ENCODE measurements at places on chromosomes 1 and 21. TPM values are rescaled to one million over a fixed set of nuclear protein-coding genes. Genes with fewer than 3 reads are reported as not detected.

DNA sequence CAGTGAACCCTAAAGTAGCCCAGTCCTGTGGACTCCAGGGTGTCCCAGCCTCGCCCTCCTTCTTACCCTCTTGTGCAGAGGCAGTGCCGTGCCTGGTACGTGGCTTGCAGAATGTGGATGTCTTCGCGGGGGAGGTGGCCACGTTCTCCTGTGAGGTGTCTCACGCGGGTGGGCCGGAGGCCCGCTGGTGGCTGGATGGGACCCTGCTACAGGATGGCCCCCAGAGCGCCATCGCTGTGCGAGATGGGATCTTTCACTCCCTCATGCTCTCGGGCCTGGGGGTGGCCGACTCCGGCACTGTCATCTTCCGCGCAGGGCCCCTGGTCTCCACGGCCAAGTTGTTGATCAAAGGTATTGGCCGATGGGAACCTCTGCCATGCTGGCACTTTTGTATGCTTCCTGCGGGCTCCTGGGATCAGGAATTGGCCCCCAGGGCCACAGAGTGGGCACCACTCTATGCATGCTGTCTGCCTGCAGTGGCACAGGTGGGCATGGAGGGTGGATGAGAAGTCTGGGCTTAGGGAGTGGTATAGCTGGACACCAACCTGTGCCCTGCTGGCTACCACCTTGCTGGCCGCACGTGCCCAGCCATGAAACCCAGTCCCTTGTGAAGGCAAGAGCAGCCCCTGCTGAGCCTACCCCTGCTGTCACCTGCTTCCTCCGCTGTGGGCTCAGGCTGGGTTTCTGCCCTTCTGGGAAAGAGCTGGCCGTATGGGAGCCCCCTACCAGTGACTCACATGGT is 92.9 kb downstream of the TRIM11 start:
- no peak for DNase-seq

GRCh38 chr1:30403726-30404125 is 319.7 kb downstream of the MATN1 start:
- no peak for DNase-seq

GRCh38 chr1:196545222-196545621 is 63.0 kb downstream of the KCNT2 start:
- no peak for DNase-seq

- no peak for DNase-seq
Measured at GRCh38 chr21:34814529-34814951, 145.7 kb downstream of the CLIC6 start.

DNA sequence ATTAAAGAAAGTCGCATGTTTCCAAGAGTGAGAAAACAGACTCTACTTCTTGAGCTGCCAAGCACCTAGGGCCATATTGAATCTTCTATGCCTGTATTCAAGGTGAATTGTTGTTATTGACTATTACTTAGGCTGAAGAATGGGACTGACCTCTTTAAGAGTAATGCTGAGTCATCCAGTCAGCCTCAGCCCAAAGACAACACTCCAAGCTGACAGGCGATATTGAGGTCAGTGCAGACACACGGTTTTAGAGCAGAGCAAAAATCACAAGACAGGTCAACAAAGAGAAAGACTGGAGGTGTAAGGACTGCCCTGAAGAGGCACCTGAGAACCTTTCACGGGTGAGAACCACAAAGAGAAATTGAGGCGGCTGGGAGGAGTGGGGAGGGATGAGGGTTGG is 146.9 kb downstream of the MIS18A start:
- no peak for DNase-seq

GRCh38 chr1:169860187-169860586 is 33.5 kb downstream of the SCYL3 start:
- no peak for DNase-seq

DNA sequence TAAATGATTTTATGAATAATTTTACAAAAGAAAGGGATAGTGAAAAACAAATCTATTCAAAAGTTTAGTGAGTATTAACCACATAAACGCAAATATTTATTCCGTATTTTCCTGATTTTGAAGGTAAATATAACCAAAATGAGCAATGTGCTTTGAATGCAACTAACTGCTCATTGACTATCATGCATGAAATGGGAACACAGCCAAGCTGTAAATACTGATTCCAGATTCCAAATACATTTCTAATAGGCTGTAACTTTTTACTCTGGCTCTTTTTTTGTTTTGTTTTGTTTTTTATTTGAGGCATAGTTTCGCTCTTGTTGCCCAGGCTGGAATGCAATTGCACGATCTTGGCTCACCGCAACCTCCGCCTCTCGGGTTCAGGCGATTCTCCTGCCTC is 41.8 kb downstream of the SELENOF start:
- DNase-seq, result no peak

DNA sequence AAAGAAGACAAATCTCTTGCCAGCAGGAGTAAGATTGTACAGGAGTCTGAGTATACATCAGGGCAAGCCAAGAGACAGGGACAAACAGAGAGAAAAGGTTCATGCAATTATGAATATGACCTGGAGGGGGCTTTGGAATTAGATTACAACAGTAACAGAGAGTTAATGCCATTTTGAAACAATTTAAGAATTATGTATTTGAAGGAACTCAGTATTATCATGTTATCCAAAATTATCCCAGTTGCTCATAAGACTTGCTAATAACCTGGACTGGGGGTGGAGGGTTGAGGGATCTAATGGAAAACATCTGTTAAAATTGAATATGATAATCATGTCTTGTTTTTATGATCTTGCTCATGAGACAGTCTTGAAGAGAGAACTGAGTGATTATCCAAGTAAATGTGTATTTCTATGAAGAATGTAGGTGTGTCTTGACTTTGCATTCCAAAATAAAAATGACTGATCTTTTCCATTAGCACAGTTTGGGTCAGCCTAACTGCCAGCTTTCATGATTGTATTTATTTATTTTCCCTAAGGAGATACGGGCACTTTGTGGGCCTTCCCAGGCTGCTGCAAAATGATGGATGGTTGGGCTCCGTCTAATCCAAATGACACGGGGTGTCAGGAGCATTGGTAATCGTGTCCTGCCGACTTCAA is 117.7 kb downstream of the ERG start:
- no peak for DNase-seq

GRCh38 chr1:69455718-69456117 is 112.0 kb upstream of the LRRC7 start:
- no peak for DNase-seq

- no peak for DNase-seq
Measured at GRCh38 chr21:41667136-41667535, 99.7 kb downstream of the RIPK4 start.

DNA sequence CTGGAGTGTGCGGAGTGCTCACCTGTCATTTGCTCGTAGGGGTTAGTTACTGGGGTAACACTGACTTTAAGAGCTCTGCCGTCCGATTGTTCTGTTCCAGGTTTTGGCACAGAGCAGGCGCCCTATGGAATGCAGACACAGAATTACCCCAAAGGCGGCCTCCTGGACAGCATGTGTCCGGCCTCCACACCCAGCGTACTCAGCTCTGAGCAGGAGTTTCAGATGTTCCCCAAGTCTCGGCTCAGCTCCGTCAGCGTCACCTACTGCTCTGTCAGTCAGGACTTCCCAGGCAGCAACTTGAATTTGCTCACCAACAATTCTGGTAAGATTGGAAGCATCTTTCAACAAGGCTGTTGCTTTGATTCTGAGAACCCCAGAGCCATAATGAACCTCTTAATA is 12.6 kb downstream of the ETS2 start:
- DNase-seq, result no peak

GRCh38 chr1:184302346-184302745 is 84.5 kb upstream of the C1orf21 start:
- DNase-seq, result no peak

- DNase-seq, result no peak
Measured at GRCh38 chr1:37134599-37134998, 100.3 kb upstream of the GRIK3 start.

The SNRPE gene
- 198 TPM for polyA plus RNA-seq

The CLEC20A gene
- polyA plus RNA-seq, result not detected

The LAD1 gene
- polyA plus RNA-seq, result not detected

The TTC22 gene
- not detected for polyA plus RNA-seq

The CNIH3 gene
- 0.39 TPM for polyA plus RNA-seq

The ZNF695 gene
- not detected for polyA plus RNA-seq

The TCHHL1 gene
- polyA plus RNA-seq, result not detected

The MEGF6 gene
- polyA plus RNA-seq, result 1.2 TPM

The WNT2B gene
- not detected for polyA plus RNA-seq

The SLFNL1 gene
- polyA plus RNA-seq, result 0.11 TPM

The ARPC5 gene
- polyA plus RNA-seq, result 1,089 TPM

The CYP4A11 gene
- not detected for polyA plus RNA-seq

The TNNT2 gene
- polyA plus RNA-seq, result not detected

The PROX1 gene
- polyA plus RNA-seq, result not detected

Measured in CD14-positive monocyte (primary cell).